Activated naive CD4-positive, alpha-beta T cell (primary cell): ENCODE measurements at places on chromosomes 3 and 15.

DNA sequence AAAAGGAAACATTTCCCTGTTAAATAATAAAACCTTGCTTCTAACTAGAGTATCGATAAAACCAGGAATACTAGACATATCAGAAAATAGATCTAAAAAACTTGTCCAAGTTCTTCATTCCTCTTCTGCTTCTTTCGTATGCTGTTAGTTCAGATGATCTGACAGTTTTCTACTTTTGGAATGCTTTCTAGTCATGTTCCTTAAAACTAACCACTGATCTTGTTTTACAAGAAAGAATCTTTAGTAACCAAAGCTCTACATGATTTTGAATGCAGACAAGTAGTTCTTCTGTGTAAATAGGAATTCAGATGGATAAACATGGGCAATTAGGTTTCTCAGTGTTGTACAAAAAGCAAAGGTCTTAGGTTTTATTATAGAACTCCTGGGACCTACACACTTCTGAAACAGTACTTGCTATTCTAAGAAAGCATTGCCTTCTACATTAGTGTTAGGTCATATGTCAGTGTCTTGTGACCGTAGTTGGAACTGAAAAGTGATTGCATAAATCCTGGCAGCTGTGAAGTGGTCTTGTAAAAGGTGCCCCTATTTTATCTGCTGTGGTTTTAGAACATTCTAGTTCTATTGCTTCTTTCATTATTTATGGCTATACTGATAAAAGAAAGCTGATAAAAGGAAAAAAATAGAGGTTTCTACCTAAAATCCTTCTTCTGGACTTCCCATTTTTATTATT lies 40.7 kb downstream of the SNRK start:
- DNase-seq, result no peak

- DNase-seq, result no peak
Measured at GRCh38 chr15:50735156-50735555, 30.4 kb downstream of the SPPL2A start.

DNA sequence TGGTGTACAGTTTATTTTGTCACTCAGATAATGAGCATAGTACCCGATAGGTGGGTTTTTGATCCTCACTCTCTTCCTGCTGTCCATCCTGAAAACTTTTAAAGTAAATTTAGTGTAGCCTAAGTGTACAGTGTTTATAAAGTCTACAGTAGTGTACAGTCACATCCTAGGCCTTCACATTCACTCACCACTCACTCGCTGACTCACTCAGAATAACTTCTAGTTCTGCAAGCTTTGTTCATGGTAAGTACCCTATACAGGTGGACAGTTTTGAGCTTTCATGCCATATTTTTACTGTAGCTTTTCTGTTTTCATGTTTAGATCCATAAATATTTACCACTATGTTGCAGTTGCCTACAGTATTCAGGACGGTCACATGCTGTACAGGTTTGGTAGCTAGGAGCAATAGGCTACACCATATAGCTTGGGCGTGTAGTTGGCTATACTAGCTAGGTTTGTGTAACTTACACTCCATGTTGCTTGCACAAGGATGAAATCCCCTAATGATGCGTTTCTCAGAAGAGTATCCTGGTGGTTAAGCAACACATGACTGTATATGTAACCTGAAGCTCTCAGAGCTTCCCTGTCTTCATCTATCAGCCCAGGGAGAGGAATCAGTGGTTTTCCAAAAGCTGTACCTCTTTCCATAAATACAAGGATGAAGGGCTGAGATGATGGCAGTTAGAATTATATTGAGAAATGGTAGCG lies 87.6 kb upstream of the SLC25A26 start:
- no peak for DNase-seq

DNA sequence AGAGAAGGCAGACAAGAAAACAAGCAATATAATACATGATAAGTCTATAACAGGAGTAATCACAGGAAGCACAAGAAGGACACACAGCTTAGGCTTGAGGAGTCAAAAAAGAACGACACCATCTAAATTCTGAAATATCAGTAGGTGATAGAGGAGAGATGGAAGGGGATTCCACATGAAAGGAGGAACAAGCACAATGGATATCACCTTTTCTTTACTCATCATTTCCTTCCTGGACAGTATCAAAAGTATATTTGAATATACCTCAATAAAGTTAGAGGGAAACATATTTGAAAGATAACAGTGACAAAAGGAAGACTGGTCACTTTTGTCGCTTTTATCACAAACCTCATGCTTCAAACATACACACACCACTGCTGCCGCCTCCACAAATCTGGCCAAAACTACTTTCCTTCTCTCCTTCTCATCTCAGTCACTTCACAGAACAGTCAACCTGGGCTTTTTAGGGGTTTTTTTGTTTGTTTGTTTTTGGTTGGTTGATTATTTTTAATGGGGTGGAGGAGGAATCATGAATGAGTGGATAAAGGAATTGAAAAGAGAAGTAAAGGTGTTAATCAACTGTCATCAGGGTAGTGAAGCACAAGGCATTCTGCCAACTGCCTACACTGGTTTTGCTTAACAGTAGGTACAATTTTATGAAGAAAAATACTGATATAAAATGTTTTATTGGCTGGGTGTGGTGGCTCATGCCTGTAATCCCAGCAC lies 18.5 kb downstream of the DENND4A start:
- DNase-seq, result no peak

GRCh38 chr3:50203113-50203808 lies 1.8 kb upstream of the SLC38A3 start:
- no peak for DNase-seq
